ENCODE measurements at places on chromosomes 6 and 20.

DNA sequence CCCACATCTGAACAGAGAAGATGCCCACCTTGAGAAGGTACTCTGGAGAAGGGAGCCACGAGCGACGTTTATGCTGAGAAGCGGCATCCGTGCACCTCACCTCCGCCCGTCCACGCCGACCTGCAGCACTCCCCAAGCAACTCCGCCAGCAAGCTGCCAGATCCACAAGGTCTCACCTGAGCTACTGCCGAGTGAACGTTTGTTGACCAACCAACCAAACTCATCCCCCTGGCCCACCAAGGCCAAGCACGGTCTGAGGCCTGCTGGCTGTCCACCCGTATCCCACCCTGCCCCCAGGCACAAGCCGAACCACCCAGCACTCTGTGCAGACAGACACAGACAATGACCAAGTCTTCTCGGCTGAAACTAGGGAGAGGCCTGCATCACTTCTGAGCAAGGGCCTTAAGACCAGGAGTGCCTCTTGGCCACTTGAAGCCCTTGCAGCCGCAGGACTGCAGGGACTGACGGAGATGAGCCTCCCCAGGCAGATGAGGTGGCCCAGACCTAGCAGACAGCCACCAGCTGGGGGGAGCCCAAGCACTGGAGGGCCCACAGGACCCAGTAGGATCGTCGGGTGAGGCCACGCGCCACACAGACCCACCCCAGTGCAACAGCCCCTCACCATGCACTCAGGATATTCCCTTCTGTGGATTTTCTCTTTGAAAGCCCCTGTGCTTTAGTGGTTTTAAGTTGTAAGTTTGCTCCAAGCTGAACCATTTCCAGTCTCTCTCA lies 12.1 kb downstream of the TAF4 start:
- DNase-seq, result no peak

GRCh38 chr20:2125474-2126112 lies 24.0 kb downstream of the STK35 start:
- no peak for DNase-seq

GRCh38 chr6:116397914-116398313 lies 27.2 kb downstream of the DSE start:
- peak; percentile 5 for DNase-seq

- DNase-seq, result peak; percentile 90
Measured at GRCh38 chr20:11117808-11118528, 444.2 kb upstream of the JAG1 start.

- DNase-seq, result no peak
Measured at GRCh38 chr20:2749951-2750490, 50.4 kb downstream of the CPXM1 start.

GRCh38 chr20:61736751-61737310 lies 328.9 kb downstream of the TAF4 start:
- no peak for DNase-seq
